Fibroblast of the aortic adventitia (primary cell): ENCODE measurements at places on chromosomes 16 and 17. TPM values are rescaled to one million over a fixed set of nuclear protein-coding genes. Genes with fewer than 3 reads are reported as not detected.

Gene ZNF385C
- total RNA-seq, result not detected in 2 replicates

Gene ALG1
- 32.9 and 37.7 TPM in 2 replicates for total RNA-seq

Gene KRTAP9-2
- not detected in 2 replicates for total RNA-seq

Gene ITGB3
- 5.8 and 22.0 TPM in 2 replicates for total RNA-seq

Gene TEDC2
- total RNA-seq, result 1.9 and 11.7 TPM in 2 replicates

Gene NPB
- 1.3 and 1.4 TPM in 2 replicates for total RNA-seq

Gene MT1F
- total RNA-seq, result 0.18 TPM in 1 of 2 replicates, not detected in the other

Gene TBX21
- not detected in 2 replicates for total RNA-seq

Gene FBXO39
- 0.09 and 0.57 TPM in 2 replicates for total RNA-seq

Gene SLC13A5
- total RNA-seq, result not detected in 2 replicates

Gene IRX5
- total RNA-seq, result 0.27 and 2.5 TPM in 2 replicates

Gene CCNF
- 2.2 and 21.1 TPM in 2 replicates for total RNA-seq

Gene CACNG3
- total RNA-seq, result not detected in 2 replicates

Gene CD7
- total RNA-seq, result not detected in 2 replicates

Gene GGT6
- not detected in 2 replicates for total RNA-seq

Gene IGFBP4
- total RNA-seq, result 314 and 706 TPM in 2 replicates

Gene PROCA1
- total RNA-seq, result 0.49 and 1.5 TPM in 2 replicates

Gene RFWD3
- 10.7 and 41.2 TPM in 2 replicates for total RNA-seq

Gene KRT20
- not detected in 2 replicates for total RNA-seq

Gene PIK3R6
- total RNA-seq, result 0.16 TPM in 1 of 2 replicates, not detected in the other

Gene EXOSC6
- 37.9 and 39.7 TPM in 2 replicates for total RNA-seq

Gene CACNG1
- total RNA-seq, result not detected in 2 replicates

Gene CD300LB
- not detected in 2 replicates for total RNA-seq

Gene CNTNAP4
- 0.49 and 2.4 TPM in 2 replicates for total RNA-seq

Gene TPSD1
- total RNA-seq, result not detected in 2 replicates

Gene TBC1D3G
- total RNA-seq, result not detected in 2 replicates

Gene TEN1
- total RNA-seq, result 16.0 and 18.3 TPM in 2 replicates

Gene CD19
- total RNA-seq, result 0.33 TPM in 1 of 2 replicates, not detected in the other

Gene RHBDL3
- total RNA-seq, result 0.09 TPM in 1 of 2 replicates, not detected in the other

Gene KRTAP1-5
- 1.4 TPM in 1 of 2 replicates, not detected in the other for total RNA-seq

Gene CCL8
- not detected in 2 replicates for total RNA-seq

Gene P2RX1
- not detected in 2 replicates for total RNA-seq

Gene CCL4L2
- total RNA-seq, result not detected in 2 replicates

Gene TPSB2
- total RNA-seq, result not detected in 2 replicates

Gene HS3ST3A1
- 8.3 and 9.2 TPM in 2 replicates for total RNA-seq

Gene TUFM
- total RNA-seq, result 74.6 and 133 TPM in 2 replicates

Gene TAF15
- 34.7 and 74.3 TPM in 2 replicates for total RNA-seq

Gene BANP
- total RNA-seq, result 15.5 and 30.4 TPM in 2 replicates

Gene CYGB
- 25.9 and 35.2 TPM in 2 replicates for total RNA-seq

Gene SPATA32
- total RNA-seq, result not detected in 2 replicates

Gene CHST5
- 0.09 TPM in 1 of 2 replicates, not detected in the other for total RNA-seq

Gene MYBBP1A
- total RNA-seq, result 51.0 and 55.8 TPM in 2 replicates

Gene GPRC5C
- 0.99 and 24.4 TPM in 2 replicates for total RNA-seq

Gene FZD2
- total RNA-seq, result 1.8 and 16.4 TPM in 2 replicates

Gene SMPD3
- total RNA-seq, result not detected in 2 replicates

Gene IL4R
- total RNA-seq, result 25.6 and 82.3 TPM in 2 replicates

Gene MPP3
- total RNA-seq, result 5.7 and 9.6 TPM in 2 replicates

Gene HAS3
- 0.81 TPM in 1 of 2 replicates, not detected in the other for total RNA-seq

Gene CCL17
- total RNA-seq, result not detected in 2 replicates

Gene MVD
- 24.4 and 97.4 TPM in 2 replicates for total RNA-seq

Gene IRX3
- total RNA-seq, result 0.09 and 1.8 TPM in 2 replicates

Gene LGALS9C
- not detected in 2 replicates for total RNA-seq

Gene OTOP2
- not detected in 2 replicates for total RNA-seq
